ENCODE measurements at places on chromosomes 13 and 19. TPM values are rescaled to one million over a fixed set of nuclear protein-coding genes. Genes with fewer than 3 reads are reported as not detected.

- no peak overlapping the region for H3K27ac ChIP-seq
- no peaks in the 10 kb centered on the region for H3K27me3 ChIP-seq
- H3K4me3 ChIP-seq, result no peak overlapping the region
- peaks cover 33% of the 10 kb centered on the region for H3K4me1 ChIP-seq
- DNase-seq, result no peak
- H3K36me3 ChIP-seq, result no peaks in the 10 kb centered on the region
Measured at GRCh38 chr19:37983153-37983552, 76.1 kb downstream of the SIPA1L3 start.

GRCh38 chr19:18141031-18141430 is 11.9 kb upstream of the PIK3R2 start:
- H3K36me3 ChIP-seq, result peaks cover 23% of the 10 kb centered on the region
- no peak overlapping the region for H3K4me3 ChIP-seq
- no peak for DNase-seq

- no peak overlapping the region for H3K27ac ChIP-seq
- DNase-seq, result no peak
- no peak overlapping the region for H3K4me3 ChIP-seq
Measured at GRCh38 chr13:107644136-107644535, 571.2 kb downstream of the LIG4 start.

DNA sequence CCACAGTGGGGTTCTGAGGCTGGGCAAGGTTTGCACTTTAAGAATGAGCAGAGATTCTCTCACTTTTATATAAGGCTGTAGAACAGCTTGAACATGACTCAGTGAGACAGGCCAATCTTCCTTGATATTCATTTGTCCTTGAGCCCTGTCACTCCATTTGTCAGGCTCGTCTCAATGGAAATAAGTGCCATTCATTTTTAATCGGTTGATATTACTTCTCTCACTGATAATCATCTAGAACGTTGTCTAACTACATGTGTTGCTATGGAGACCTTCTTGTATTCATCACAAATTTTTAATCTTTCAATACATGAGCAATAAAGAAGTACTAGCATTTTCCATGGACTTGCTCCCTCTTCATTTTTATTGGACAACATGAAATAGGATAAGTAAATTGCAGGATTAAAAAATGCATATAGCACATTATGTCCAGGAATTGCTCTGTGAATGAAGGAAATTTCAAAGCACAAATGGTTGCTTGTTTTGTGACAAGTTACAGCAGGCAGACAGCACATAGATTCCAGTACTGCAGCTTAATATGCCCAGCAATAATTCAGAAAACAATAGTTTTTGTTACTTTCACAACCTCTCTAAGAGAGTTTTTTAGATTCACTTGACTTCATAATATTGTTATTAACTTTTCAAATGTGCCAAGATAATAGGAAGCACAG is 1178.4 kb upstream of the ATXN8OS start:
- H3K4me1 ChIP-seq, result peaks cover 14% of the 10 kb centered on the region
- peak overlapping the region; percentile 25 for H3K27ac ChIP-seq
- H3K27me3 ChIP-seq, result no peaks in the 10 kb centered on the region

DNA sequence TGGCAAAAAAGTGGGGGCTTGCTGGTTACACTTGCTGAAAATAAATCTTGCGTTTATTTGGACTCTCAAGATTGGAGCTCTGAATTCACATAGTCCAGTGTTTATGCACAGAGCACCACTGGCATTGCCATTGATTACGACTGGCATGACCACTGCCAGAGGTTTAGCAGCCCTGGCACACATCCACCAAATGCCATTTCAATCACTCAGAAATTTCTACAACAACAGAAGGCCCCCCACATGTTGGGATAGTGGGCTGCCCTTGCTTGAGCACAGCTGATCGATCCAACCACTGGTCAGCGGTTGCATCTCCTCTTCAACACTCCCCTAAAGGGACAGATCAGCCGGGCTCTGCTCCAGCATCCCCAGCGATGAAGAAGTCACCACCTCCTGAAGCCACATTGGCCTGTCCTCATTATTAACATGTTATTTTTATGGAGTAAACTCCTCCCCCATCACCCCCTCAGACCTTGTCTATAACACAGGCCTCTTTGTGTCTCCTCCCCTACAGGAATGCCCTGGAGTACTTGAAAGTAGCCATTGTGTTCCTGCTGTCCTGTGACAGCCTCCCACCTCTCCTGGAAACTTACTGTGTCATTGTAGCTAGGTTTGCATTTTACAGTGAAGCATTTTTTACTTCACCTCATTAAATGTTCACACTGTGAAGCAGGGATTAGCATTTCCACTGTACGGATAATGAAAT is 51.3 kb downstream of the CDADC1 start:
- H3K4me1 ChIP-seq, result peaks cover 21% of the 10 kb centered on the region
- DNase-seq, result no peak
- no peaks in the 10 kb centered on the region for H3K36me3 ChIP-seq
- no peak overlapping the region for H3K4me3 ChIP-seq
- H3K27ac ChIP-seq, result no peak overlapping the region
- H3K27me3 ChIP-seq, result peaks cover 19% of the 10 kb centered on the region

DNA sequence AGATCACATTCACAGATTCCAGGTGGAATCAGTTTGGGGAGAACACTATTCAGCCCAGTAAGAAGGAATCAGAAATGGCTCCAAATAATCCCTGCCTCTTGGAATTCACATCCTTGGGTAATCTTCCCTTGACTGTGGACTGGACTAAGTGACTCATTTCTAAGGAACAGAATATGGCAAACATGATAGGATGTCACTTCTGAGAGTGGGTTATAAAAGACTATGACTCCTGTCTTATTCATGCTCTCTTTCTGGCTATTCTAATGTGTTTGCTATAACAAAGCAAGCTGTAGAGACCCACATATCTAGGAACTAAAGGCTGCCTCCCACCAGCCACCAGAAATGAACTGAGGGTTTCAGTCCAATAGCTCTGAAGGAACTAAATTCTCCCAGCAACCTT is 37.8 kb downstream of the MBD3L2B start:
- no peaks in the 10 kb centered on the region for H3K27me3 ChIP-seq
- H3K36me3 ChIP-seq, result peaks cover 2% of the 10 kb centered on the region
- no peaks in the 10 kb centered on the region for H3K4me1 ChIP-seq
- no peak for DNase-seq

- no peak overlapping the region for H3K27ac ChIP-seq
- H3K4me3 ChIP-seq, result no peak overlapping the region
- peaks cover 14% of the 10 kb centered on the region for H3K27me3 ChIP-seq
- no peak for DNase-seq
Measured at GRCh38 chr13:31441800-31442510, 242.2 kb downstream of the B3GLCT start.

GRCh38 chr13:107034236-107034872 is 466.4 kb upstream of the ARGLU1 start:
- H3K4me3 ChIP-seq, result no peak overlapping the region
- H3K27ac ChIP-seq, result no peak overlapping the region
- no peaks in the 10 kb centered on the region for H3K27me3 ChIP-seq
- no peak for DNase-seq

- no peak for DNase-seq
- no peak overlapping the region for H3K27ac ChIP-seq
- no peaks in the 10 kb centered on the region for H3K36me3 ChIP-seq
- no peak overlapping the region for H3K4me3 ChIP-seq
- peaks cover 25% of the 10 kb centered on the region for H3K27me3 ChIP-seq
Measured at GRCh38 chr13:106996867-106997618, 429.1 kb upstream of the ARGLU1 start.

DNA sequence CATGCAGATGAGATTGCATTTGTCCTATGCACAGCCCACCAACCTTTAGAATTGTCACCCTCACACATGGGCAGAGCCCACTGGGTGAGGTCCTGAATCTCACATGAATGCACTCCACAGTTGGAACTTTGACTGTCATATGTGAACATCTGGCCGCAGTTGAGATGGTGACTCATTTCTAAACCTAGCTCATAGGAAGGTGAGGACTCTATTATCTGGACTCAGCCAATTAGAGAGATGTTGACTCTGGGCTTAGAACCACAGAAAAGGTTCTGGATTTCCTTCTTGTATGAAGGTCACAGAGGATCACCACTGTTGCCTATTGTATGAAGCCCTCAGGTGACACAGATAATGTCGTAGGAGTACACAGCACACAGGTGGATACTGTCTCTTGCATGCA is 25.6 kb upstream of the ZNF681 start:
- H3K4me3 ChIP-seq, result no peak overlapping the region
- H3K36me3 ChIP-seq, result peaks cover 41% of the 10 kb centered on the region
- DNase-seq, result no peak
- H3K4me1 ChIP-seq, result no peaks in the 10 kb centered on the region

DNA sequence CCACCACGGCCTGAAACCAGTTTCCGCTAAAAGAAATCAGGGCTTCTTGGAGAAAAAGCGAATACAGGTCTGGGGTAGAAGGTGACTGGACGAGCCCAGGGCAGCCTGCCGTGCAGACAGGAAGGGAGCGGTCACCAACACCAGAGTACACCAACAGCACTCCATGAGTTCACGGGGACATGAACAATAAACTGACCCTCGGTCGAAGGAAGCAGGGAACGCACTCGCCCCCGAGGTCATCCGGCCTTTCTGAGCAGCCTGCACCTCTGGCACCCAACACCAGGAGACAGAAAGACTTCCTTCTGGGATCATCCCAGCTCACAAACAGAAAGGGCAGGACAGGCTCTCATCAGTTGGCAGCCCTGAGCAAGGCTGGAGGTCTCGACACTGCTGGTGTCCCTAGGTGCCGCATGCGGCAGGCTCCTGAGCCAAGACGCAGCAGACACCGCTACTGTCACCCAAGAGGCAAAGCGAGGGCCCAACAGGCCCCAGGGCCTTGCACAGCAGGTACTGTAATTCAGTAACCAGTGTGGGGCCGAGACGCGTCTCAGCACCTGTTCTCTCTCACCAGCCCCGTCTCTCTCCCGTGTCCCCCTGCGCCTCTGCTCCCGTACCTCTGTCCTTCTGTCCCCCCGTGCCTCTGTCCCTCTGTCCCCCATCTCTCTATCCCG is 18.0 kb downstream of the DCUN1D2 start:
- DNase-seq, result no peak
- H3K27me3 ChIP-seq, result no peaks in the 10 kb centered on the region
- peaks cover 8% of the 10 kb centered on the region for H3K4me1 ChIP-seq
- peaks cover 48% of the 10 kb centered on the region for H3K36me3 ChIP-seq

GRCh38 chr13:52845334-52845761 is 3.1 kb downstream of the PCDH8 start:
- peaks cover 19% of the 10 kb centered on the region for H3K4me1 ChIP-seq
- DNase-seq, result no peak
- peak overlapping the region; percentile 36 for H3K4me3 ChIP-seq
- peaks cover 88% of the 10 kb centered on the region for H3K27me3 ChIP-seq
- H3K27ac ChIP-seq, result no peak overlapping the region

DNA sequence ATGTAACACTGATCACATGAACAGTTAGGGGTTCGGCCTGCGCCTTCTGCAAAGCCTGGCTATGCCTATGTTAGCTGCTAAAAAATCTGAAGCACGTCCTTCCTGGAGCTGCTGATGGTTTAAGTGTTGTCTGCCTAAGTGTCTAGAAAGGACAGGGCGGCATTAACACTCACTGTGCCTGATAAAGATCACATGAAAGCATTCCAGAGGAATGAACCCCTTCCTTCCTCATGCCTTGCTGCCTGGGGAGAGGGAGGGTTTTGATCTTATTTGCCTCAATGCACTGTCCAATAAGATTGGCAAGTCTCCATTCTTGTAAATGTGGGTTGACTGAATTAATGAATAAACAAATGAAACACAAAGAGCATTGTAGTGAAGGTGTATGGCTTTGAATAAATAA is 5.2 kb downstream of the DOCK9 start:
- H3K4me3 ChIP-seq, result no peak overlapping the region
- H3K4me1 ChIP-seq, result peaks cover 50% of the 10 kb centered on the region
- H3K27me3 ChIP-seq, result no peaks in the 10 kb centered on the region
- no peaks in the 10 kb centered on the region for H3K36me3 ChIP-seq

GRCh38 chr13:46172531-46172991 is 9.4 kb downstream of the LCP1 start:
- no peak for DNase-seq
- no peak overlapping the region for H3K4me3 ChIP-seq
- H3K27me3 ChIP-seq, result no peaks in the 10 kb centered on the region
- peaks cover 20% of the 10 kb centered on the region for H3K4me1 ChIP-seq
- no peaks in the 10 kb centered on the region for H3K36me3 ChIP-seq

DNA sequence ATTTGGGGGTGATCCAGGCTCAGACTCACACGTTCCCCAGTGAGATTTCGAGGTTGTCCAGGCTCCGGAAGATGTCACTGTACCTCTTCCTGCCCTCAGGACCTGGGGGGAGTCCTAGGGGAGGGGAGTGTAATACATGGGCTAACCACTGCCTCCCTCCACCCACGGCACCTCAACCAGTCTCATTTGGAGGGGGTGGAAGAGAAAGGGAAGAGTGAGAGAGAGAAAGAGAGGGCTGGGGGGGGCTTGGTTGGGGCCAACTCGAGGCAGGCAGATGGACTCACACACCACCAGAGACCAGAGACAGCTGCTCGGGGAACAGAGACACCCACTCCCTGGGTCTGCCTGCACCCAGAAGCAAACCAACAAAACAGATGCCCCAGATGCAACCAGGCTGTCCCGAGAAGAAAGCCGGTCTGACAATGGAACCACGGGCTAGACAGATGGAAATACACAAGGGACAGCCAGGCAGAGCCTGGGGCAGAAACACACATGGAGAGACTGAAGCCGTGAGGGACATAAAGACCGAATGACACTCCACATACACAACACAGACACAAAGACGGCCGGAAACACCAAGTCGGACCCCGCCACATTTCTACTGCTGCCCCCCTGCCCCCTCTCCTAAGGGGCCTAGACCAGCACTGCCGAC is 825 bp downstream of the GMIP start:
- no peak for DNase-seq
- peak overlapping the region; percentile 96 for H3K4me3 ChIP-seq
- no peaks in the 10 kb centered on the region for H3K27me3 ChIP-seq
- peak overlapping the region; percentile 73 for H3K27ac ChIP-seq

GRCh38 chr13:26468265-26468801 is 89.2 kb upstream of the WASF3 start:
- peaks cover 1% of the 10 kb centered on the region for H3K27me3 ChIP-seq
- DNase-seq, result no peak
- no peak overlapping the region for H3K27ac ChIP-seq
- no peaks in the 10 kb centered on the region for H3K4me1 ChIP-seq
- no peak overlapping the region for H3K4me3 ChIP-seq

GRCh38 chr19:50624949-50625600 is 14.6 kb downstream of the SYT3 start:
- no peak overlapping the region for H3K27ac ChIP-seq
- H3K27me3 ChIP-seq, result peaks cover 26% of the 10 kb centered on the region
- H3K4me3 ChIP-seq, result no peak overlapping the region
- no peaks in the 10 kb centered on the region for H3K36me3 ChIP-seq

GRCh38 chr19:435056-435706 is 25.7 kb downstream of the SHC2 start:
- DNase-seq, result no peak
- H3K4me3 ChIP-seq, result no peak overlapping the region
- no peak overlapping the region for H3K27ac ChIP-seq
- H3K27me3 ChIP-seq, result no peaks in the 10 kb centered on the region
- H3K4me1 ChIP-seq, result no peaks in the 10 kb centered on the region
- H3K36me3 ChIP-seq, result peaks cover 13% of the 10 kb centered on the region

Gene ATCAY
- total RNA-seq, result not detected

Gene CGB5
- 5.7 TPM for total RNA-seq

Gene EBI3
- 0.68 TPM for total RNA-seq

Gene SLC5A5
- not detected for total RNA-seq

Gene FLT1
- total RNA-seq, result 4.9 TPM

Gene GRAMD1A
- total RNA-seq, result 129 TPM

Gene IGFL2
- 3.7 TPM for total RNA-seq

Gene CDK8
- 25.6 TPM for total RNA-seq

Measured in mesothelial cell of epicardium (in vitro differentiated cells).